ENCODE measurements at places on chromosomes 1 and 21.
A peak's percentile ranks its signal among the peaks of the same experiment; 100 is the strongest.

GRCh38 chr1:207977876-207978275, 67.0 kb upstream of the CD34 start:
- no peak for DNase-seq

GRCh38 chr1:221776495-221777301, 34.8 kb upstream of the DUSP10 start:
- no peak for DNase-seq

DNA sequence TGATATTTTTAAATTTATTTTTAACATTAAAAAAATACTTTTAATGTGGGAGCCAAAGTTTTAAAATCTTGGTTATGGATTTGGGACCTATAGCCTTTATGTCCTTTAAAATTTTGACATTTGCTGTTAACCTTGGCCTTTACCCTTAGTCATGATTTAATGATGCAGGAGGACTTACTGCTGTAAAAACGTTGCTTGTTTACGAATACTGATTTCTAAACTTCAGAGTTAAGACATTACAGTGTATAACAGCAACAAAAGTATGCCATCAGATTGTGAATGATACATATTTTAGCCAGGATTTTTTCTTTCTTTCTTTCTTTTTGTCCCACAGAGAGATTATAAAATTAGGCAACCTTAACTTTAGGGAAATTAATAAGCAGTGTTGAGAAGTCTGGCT, 8.9 kb downstream of the RBM15 start:
- DNase-seq = no peak

DNA sequence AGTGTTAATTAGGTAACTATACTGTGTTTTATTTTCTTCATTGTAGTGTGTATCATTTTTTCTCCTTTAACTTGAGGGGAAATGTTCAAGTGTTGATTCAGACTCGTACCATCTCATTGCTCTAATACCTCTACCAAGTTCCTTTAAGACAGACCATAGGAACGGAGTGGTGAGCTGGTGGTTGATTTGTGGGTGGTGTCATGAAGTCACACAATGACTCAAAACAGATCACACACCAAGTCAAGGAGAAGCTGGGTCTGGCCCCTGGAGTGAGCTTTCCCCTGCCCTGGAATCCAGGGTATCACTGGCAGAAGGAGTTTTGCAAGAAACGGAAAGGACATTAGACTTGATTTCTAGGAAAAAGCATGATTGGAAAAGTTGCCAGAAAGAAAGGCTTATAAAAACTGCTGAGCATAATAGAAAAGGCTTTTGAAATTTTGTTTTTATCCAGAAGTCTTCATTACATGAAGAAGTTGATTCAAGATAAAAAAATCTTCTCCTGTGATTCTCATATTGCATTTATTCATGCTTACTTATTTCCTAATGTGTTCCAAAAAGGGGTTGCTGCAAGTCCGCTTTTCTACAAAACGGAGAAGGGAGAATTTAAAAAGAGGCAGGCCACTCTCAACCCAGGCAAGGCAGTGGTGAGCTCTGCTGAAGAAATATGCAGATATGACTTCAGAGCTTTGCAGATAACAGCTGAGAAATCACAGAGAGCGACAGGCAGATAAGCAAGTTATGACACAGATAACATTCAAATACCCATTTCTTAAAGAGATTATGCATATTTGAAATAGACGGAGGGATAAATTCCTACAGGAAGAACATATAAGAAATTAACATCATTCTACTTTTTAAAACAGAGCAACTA, 79.7 kb downstream of the TBX19 start:
- DNase-seq = no peak

- DNase-seq = no peak
Observed at GRCh38 chr1:201750120-201750519, 78.8 kb upstream of the IPO9 start.

DNA sequence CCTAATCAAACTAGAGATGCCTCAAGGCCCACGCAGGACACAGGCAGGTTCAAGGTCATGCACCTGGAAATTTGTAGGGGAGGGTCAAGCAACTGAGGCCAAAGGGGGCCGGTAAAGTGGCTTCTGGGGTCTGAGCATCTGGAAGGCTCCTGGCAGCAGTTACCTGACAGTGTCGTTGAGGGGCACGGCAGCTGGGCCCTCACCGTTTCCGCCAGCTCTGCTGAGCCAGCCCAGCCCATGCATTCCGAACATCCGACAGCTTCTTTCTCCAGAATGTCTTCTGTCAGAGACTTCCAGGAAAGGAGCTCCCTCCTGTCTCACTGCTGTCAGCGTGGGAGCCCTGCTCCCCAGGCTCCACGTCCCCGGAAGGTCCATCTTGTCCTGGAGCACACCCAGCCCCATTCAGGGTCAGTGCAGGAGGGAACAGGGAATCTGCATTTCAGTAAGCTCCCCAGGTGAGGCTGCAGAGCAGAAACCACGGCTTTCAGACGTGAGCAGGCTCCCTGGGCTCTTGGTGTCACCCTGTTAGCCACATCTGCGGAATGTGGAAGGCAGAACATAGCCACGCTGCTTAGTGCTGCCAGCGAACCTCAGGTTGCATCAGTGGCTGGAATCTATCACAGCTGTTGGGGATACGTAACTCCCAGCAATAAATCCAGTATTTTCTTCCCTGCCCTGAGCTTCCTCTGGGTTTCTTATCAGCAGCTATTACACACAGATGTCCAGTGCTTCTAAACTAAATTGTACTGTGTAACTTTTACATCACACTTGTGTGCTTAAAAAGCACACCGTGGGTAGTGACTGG, 36.3 kb upstream of the FAM3B start:
- DNase-seq = peak; percentile 50

- no peak for DNase-seq
Observed at GRCh38 chr1:207027921-207028320, 4.6 kb downstream of the C1orf116 start.

DNA sequence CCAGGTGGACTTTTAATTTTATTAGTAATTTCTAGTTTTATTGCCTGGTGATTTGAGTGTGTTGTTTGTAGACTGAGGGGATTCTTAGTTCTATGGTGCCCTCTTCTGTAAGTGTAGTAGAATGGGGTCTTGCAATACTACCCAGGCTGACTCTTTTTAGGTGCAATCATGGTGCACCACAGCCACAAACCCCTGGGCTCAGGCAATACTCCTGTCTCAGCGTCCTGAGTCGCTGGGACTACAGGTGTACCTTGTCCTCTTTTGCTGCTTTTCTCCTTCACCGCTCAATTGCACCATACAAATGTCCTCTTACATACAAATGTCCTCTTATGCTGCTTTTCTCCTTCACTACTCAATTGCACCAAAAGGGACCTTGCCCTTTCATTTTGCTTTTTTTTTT, 43.1 kb downstream of the SCP2 start:
- no peak for DNase-seq

- no peak for DNase-seq
Observed at GRCh38 chr1:44485934-44486460, 80.9 kb downstream of the RNF220 start.

GRCh38 chr1:94608142-94608851, 66.7 kb upstream of the F3 start:
- DNase-seq = no peak

DNA sequence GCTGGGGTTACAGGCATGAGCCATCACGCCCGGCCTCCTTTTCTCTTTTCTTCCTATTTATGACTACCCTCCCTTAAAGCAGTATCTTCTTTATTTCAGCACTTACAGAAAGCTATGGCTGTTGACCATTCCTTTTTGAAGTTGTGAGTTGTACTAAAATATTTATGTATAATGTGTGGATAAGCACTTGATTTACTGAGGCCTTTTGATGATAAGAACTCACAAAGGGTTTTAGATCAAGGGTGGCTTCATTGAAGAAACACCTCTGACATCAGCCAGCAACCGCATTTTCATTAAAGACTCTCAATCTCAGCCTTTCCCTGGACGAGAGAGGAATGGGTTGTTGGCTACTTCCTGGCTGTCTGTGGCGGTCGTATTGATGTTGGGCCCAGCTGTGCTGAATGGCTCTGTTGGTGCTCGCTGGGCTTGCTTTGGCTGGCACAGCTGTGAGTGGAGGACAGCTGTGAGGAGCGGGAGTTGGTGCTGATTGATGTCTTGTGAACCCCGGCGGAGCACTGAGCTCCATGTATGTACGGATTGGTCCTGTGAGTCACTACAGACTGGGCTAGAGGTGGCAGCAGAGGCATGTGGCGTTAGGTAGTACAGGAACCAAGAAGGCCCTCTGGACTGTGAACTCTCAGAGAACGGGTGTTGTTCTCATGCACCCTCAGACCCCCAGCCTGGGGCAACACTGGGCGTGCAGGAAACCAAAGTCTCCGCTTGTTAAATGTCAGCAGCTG, 208.8 kb downstream of the KIF26B start:
- DNase-seq = no peak

- no peak for DNase-seq
Observed at GRCh38 chr1:196380316-196380715, 227.9 kb downstream of the KCNT2 start.

- no peak for DNase-seq
Observed at GRCh38 chr1:241413974-241414373, 57.0 kb upstream of the RGS7 start.

- DNase-seq = no peak
Observed at GRCh38 chr1:59188413-59189213, 108.3 kb upstream of the FGGY start.

DNA sequence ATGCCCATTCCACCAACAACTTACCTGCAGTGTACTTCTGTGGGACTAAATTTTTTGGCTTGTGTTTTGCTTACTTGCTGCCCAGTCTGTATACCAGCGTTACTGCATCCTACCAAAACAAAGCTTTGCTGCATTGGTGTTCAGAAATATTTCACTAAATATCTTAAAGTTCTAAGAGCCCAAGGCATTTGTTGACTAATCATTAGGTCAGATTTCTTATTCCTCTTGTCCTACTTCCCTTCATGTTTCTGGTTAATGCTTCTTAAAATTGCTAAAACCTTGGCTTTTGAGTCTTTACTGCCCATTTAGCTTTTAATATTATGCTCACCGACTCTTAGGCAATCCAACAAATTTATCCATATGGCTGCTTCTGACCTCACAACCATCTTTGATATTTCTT, 161.8 kb downstream of the DPYD start:
- DNase-seq = no peak

DNA sequence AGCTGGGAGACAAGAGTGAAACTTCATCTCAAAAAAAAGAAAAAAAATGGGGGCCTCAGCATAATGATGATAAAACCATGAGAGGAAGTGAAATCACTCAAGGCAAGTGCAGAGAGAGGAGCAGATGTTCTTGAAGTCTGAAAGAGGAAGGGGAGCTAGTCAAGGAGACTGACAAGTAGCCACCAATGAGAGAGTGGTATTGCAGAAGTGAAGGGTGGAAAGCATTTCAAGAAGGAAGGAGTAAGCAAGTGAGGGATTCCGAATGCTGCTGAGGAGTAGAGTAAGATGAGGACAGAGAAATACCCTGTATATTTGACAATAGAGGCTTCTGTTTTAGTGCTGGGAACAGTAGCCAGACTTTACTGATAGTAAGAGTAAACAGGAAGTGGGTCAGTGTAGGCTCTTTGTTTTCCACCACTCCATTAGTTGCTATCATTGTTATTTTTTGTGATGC, 2.9 kb downstream of the TATDN3 start:
- DNase-seq = no peak

DNA sequence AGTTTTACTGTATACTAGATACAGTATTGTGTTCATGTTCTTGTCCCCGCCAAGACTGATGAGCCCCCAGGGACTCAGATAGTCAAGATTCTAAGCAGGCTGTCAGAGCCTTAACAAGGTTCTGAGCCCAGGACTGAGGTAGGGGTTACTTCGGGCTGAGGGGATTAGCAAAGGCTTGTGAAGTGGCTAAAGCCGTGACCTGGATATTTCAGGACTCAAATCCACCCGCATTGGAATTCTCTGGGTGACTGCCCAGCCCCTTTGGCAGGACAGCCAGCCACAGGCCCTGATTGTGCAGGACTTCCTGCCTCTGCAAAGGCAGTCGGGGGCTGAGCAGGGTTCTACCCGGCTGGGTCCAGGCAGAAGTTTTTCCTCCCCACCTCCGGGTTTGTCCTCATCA, at the start of gene PLA2G5:
Gene PLA2G5 (plus strand): TSS at position 321 of the 400 bp plus-strand sequence. CDS start 14,637 bp downstream, outside the sequence.
- DNase-seq = no peak

Measured in upper lobe of left lung (tissue), 6 donors.